NCI-H2029 (cell line): ENCODE measurements at places on chromosomes 4 and X.

DNA sequence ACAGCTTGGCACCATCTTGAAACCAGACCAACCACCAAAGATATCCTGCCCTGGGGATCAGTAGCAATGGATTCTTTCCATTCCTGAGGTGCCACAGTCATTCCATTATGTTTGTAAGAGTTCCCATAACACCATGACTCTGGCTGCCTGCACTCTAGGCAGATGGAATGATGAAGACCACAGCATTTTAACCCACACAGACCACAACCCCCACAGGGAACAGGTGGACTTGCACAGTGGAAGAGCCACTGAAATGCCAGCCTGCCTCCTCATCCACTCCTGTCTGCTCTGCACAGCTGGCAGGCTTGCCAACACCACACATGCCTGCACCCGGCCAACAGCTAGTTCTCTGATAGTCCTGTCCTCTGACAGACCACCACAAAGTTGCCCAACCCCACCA lies 2362.2 kb upstream of the AGA start:
- no peak for DNase-seq

DNA sequence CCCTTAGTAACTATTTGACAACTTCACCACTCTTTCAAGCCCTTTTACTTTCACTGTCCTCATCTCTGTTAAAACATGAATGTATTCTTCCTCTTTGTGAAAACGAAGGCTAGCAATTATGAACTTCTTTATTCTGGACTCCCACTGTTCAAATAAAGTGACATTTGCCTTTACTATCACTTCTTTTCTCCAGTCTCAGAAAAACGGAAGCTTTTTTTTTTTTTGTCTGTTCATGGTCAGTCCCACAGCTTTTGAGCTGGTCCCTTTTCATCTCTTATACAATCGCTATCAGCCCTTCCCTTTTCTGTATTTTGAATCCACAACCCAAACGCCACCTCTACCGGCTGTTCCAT lies 327.7 kb downstream of the DKK2 start:
- no peak for DNase-seq

- peak; percentile 33 for DNase-seq
Observed at GRCh38 chr4:151045907-151046306, 30.8 kb upstream of the LRBA start.

DNA sequence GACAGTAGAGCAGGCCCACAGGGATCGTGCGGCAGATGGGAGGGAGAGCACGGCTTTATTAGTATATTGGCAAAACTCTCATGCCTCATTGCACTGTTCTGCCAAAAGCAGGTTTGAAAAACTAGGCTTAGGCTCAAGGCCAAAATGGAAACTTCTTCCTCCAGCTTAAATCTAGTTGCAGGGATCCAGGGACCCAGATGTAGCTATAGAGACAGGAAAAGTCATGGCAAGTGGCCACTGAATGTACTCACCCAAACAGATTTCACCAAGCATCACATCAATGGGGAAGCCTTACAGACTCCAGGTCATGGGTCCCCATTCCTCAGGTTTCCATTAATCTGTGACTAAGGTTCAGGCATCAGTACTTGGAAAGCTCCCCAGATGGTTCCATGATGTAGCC lies 149.2 kb downstream of the STK32B start:
- no peak for DNase-seq

DNA sequence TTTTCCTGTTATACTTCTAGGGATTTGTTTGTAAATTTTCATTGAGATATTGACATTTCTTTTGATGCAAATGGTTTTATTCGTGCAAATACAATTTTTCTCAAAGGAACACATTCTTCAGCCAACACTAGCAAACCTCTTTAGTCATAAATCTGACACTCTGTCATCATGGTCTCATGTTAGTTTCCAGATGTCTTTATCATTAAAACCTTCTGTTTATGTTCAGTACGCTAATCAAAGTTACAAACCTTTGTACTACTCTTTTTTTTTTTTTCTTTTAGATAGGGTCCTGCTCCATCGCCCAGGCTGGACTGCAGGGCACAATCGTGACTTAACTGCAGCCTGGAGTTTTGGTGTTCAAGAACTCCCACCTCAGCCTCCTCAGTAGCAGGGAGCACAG lies 7.1 kb downstream of the SLC25A31 start:
- no peak for DNase-seq

GRCh38 chr4:76485450-76485849 lies 50.4 kb downstream of the SHROOM3 start:
- DNase-seq: no peak

- no peak for DNase-seq
Observed at GRCh38 chrX:7110821-7111276, 36.7 kb upstream of the STS start.

GRCh38 chr4:146088690-146089089 lies 86.8 kb upstream of the LSM6 start:
- DNase-seq: no peak

GRCh38 chrX:15349046-15349445 lies 13.7 kb upstream of the PIGA start:
- DNase-seq: no peak

DNA sequence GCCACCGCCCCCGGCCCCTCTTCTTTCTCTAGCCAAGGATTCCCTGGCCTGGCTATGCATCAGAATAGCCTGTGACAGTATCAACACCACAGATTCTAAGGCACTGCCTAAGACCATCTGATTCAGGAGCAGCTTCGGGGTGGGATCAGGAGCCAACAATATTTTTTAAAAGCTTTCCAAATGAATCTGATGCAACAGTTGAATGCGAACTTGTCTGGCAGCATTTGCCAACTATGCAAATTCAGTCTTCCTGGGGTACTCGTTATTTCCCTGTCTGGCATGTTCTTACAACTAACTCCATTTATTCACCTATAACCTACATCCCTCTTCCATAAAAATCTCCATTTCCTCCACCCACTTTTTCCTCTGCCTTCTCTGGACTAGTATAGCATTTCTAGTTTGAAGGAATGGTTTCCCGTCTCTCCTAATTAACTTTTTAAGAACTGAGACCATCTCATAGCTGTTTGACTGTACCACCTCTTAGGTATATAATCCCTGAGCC lies 36.2 kb upstream of the UGDH start:
- no peak for DNase-seq

DNA sequence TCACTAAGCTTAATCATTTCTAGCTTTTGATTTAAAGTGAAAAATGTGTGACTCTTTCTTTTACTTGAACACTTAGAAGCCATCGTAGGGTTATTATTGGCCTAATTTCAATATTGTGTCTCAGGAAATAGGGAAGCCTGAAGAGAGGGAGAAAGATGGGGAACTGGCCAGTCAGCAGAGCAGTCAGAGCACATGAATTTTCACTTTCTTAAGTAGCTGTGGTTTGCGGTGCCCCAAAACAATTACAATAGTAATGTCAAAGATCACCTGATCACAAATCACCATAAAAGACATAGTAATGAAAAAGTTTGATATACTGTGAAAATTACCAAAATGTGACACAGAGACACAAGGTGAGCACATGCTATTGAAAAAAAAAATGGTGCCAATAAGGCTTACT lies 45.5 kb downstream of the CENPC start:
- no peak for DNase-seq

DNA sequence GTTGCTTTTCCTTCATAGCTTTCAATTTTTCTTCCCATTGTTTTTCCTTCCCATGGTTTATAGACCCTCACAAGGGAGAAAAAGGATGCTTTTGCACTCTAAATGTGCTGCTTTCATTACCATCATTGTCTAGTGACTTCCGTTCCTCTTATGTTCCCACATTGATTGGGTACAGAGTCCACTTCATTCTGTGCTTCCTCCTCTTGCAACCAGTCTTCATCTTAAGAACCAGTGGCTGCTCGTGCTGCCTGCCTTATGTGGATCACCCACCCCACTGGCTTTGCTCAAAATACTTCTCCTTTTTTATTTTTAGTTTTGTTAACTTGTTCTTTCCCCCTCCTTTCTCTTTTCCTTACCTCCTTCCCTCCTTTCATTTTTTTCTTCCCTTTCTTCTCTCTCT lies 76.5 kb upstream of the BOD1L1 start:
- DNase-seq: no peak

- no peak for DNase-seq
Observed at GRCh38 chrX:72051589-72051988, 80.1 kb downstream of the RTL5 start.

- DNase-seq: no peak
Observed at GRCh38 chrX:35090801-35091200, 148.2 kb downstream of the FAM47B start.
